ENCODE measurements at places on chromosomes 7 and 10.

DNA sequence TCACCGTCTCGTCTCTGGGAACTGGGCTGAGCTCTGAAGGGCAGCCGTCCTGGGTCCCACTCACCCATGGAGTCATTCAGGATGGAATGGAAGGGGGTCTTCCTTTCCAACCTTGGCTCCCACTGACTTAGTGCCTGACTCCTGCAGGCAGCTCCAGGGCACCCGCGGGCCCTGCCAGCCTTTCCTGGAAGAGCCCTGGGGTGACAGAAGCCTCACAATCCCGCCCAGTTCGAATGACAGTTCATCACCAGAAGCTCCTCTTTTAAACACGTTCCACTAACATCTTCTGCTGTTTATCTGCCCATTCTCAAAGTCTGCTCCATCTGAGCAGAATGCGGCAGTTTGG lies 110.6 kb downstream of the TNS3 start:
- no peak for DNase-seq

DNA sequence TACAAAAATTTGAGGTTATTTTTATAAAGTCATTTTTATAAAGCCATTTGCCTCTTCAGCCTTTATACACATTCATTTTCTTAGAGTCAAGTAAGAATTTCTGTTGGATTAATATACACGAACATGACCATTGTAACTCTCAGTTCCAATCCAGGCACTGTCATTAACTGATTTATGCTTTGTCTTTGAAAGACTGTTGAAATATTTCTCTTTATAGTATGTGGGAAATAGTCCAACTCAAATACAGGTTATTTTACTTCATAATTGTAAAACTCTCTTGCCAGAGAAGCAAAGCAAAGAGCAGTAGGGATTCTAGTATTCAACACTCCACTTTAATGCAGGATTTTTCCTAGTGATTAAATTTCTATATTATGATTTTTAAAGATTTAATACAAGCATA lies 36.5 kb upstream of the PAPSS2 start:
- DNase-seq: peak; percentile 36

DNA sequence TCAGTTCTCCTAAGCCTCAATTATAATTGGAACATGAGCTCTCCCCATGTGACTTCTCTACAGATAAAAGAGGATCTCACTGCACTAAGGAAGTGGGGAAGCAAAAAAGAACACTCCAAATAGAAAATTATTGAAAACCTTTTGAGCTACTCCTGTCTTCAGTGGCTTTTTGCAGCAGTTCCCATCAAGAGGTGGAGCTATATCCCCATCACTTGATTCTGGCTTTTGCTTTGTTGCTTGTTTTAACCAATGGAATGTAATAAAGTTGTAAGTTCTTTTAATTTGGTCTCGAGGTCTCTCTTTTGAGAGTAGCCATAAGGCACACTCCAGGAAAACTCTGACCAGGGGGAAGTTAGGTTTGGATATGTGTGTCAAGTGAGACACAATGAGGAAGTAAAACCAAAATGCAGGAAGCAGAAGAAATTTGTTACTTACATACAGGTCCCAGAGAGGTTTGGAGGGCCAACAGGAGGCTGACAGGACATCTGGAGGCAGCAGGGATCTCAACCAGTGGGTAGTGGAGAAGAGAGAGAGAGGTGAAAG lies 569.4 kb downstream of the HTR7 start:
- peak; percentile 69 for DNase-seq

- DNase-seq: peak; percentile 96
Observed at GRCh38 chr10:127977357-127978009, 70.6 kb downstream of the PTPRE start.

GRCh38 chr7:106058928-106059324 lies 53.2 kb downstream of the SYPL1 start:
- no peak for DNase-seq

DNA sequence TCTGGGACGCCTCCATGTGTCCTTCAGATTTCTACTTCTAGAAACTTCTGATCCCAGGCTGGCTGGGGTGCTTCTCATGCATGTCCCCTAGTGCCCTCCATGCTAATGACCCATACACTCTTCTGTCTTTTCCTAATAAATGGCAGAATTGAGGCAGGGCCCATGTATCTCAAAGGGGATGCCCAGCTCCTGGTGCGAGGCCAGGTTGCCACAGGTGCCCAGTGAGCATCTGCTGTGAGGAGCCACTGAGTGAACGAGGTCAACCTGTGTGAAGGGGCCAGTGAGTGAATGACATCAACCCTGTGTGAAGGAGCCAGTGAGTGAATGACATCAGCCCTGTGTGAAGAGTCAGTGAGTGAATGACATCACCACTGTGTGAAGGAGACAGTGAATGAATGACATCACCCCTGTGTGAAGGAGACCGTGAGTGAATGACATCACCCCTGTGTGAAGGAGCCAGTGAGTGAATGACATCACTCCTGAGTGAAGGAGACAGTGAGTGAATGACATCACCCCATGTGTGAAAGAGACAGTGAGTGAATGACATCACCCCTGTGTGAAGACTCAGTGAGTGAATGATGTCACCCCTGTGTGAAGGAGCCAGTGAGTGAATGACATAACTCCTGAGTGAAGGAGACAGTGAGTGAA lies 478.9 kb downstream of the PTPRN2 start:
- no peak for DNase-seq

GRCh38 chr10:103905441-103905840 lies 12.5 kb downstream of the STN1 start:
- DNase-seq: peak; percentile 6

- DNase-seq: no peak
Observed at GRCh38 chr7:35258868-35259522, 5.1 kb upstream of the TBX20 start.

DNA sequence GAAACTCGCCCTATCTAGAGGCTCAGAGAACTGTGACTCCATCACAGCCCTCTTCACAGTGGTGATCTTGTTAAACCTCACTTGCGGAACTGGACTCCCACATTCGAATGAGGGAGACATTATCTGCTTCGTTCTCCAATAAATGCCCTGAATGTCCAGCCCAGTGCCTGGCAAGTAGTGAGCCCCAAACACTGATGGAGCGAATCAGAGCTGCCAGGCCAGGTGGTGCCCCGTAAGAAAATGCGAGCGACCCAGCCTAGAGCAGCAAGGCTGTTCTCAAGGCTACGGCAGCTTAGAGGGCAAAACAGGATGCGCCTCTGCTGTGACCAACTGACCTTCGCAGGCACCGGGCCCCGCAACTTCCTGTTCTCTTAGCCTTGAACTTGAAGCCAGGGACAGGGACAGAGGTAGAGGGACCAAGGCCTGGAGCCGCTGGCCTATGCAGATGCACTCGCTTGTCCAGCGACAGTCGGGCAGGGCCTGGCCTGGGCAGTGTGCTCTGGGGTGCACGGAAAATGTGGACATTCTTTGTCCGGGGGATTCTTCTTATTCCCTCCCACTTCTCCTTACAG lies 217.6 kb downstream of the TCERG1L start:
- no peak for DNase-seq

DNA sequence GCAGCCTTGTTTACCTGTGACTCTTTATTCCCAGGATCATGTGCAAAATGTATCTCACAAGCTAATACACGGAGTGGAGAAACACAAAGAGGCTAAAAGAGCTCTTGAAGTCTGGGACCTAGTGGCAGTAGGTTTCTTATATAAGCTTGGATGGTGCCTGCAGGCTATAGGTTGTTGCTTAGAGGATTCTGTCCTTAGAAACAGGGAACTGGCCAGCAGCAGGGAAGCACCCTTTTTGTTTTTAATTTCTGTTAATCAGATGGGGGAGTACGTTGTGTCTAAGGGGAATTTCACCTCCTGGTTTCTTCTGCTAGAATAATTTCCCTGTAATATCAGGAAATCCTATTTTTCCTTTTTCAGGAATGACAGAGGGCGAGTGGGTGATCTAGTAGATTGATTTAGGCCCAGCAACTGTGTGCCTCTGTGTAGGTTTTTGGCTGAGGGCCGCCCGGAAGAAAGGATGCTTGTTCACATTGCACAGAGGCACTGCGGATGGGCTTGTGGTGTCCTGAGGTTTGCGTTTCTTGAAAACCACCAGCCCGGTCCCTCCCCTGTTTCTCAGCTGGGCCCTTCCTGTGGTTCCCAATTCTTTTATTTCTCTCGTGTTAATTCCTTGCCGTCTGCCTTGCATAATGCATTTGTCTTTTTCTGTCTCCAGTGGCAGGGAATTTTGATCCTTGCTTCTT lies 158.0 kb downstream of the CAMK1D start:
- DNase-seq: no peak

DNA sequence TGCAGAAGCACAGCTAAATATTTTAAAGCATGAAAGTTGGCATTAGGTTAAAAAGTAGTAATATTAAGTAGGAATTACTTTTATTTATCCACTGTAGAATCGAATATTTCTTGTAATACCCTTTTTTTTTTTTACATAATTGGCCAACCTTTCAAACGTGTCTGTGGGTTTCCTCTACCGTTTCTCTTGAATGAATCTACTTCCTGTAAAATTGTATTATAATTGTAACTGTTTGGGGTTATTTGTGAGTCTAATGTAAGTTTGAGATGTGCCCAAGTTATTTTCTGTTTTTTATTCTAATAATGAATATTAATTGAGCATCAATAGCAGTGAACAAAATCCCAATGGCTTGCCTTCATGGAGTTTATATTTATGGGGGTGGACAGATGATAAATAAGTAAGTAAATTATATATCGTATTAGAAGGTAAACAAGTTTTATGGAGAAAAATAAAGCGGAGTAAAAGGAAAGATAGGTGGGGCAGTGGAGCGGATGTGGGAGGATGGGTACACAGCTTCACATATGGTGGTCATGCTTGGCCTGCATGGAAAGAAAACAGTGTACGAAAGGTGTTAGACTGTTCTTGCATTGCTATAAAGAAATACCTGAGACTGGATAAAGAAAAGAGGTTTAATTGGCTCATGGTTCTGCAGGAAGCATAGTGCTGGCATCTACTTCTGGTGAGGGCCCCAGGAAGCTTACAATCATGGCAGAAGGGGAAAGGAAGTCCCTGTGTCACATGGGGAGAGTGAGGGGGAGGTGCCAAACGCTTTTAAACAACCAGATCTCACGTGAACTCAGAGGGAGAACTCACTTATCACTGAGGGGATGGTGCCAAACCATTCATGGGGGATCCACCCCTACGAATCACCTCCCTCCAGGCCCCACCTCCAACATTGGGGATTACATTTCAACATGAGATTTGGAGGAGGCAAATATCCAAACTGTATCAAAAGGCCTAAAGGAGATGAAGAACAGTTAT lies 5.4 kb downstream of the TSPAN13 start:
- DNase-seq: peak; percentile 10

GRCh38 chr10:122168598-122169394 lies 102.3 kb upstream of the BTBD16 start:
- peak; percentile 19 for DNase-seq
